Stimulated activated CD8-positive, alpha-beta memory T cell treated with anti-CD3 and anti-CD28 coated beads, Interleukin-4, amount 100 ng/mL, for 24 hours (primary cell): ENCODE measurements at places on chromosomes 16 and 17.

DNA sequence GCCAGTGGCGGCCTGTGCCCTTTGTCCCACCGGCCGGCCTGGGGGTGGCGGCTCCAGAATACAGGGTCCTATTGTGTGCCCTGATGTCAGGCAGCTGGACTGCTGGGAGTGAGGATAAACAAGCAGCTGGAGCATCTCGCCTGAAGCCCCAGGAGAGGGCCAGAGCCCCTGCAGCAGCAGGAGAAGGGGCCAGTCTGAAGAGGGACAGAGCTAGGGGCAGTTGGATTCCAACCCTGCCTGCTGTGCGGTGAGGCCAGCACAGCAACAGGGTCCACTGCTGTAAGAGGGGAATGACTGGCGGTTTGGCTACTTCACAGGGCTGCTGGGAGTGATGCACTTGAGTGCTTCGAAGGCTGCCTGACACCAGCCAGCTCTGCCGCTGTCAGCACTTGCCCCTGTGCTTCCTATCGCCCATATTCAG is 25.0 kb downstream of the RAB11FIP4 start:
- no peak for DNase-seq

DNA sequence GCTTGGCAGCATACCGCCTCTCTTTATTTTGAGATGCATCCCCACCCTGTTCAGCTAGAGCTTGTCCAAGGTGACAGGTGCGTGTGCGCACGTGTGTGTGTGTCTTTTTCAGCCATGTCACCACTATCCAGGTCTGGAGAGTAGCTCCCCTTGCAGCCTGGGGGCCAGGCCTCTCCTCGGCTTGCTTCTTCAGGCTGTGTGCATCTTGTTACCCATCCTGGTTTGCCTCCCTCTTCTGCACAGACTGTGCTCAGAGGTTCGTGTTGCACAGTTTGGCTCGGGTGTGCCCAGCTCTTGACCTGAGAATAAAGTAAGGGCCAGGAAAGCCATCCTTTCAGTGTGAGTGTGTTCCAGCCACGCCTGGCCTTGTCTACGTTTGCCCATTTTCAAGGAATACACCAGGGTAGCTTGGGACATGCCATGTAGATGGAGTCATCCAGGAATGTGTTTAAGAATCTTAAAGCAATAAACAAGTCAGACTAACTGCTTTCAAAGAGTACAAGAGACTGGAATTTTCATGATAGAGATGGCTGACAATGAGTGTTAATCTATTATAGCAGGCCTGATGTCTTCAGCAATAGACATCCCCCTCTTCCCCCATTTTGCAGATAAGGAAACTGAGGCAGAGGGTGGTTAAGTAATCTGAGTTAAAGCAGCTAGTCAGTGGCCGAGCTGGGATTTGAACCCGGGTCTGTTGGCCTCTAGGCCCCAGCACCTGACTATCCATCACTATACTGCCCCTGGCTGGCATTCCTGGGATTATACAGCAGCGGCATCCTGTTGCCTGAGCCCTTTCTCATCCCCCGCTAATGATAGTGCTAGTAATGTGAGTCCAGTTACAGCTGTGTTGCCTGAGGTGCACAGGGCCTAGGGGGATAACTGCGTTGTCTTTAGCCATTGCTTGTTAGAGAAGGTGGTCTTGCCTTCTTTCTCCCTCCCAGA is 77.9 kb downstream of the KSR1 start:
- no peak for DNase-seq

DNA sequence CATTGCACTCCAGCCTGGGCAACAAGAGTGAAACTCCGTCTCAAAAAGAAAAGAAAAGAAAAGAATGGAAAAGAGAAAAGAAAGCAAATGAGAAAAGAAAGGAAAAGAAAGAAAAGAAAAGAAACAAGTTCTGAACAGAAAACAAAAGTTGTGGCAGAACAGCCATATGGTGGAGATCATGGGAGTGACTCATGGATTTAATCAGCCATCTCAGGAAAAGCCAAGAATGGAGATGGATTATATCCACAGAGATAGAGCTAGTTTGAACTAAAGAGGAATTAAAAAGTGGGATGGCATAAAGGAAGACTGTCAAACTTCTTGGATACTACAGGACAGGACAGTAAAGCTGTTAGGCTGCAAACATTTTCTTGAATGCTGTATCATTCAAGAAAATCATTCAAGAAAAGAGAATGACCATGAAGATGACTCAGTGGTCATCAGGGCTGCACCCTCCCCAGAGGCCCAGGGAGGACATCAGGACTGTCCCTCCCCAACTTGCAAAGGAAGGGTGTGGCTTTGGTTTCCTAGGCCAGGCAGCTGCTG is 120.6 kb downstream of the USP22 start:
- no peak for DNase-seq

GRCh38 chr17:81715872-81716673 is 4.0 kb downstream of the SLC25A10 start:
- no peak for DNase-seq

DNA sequence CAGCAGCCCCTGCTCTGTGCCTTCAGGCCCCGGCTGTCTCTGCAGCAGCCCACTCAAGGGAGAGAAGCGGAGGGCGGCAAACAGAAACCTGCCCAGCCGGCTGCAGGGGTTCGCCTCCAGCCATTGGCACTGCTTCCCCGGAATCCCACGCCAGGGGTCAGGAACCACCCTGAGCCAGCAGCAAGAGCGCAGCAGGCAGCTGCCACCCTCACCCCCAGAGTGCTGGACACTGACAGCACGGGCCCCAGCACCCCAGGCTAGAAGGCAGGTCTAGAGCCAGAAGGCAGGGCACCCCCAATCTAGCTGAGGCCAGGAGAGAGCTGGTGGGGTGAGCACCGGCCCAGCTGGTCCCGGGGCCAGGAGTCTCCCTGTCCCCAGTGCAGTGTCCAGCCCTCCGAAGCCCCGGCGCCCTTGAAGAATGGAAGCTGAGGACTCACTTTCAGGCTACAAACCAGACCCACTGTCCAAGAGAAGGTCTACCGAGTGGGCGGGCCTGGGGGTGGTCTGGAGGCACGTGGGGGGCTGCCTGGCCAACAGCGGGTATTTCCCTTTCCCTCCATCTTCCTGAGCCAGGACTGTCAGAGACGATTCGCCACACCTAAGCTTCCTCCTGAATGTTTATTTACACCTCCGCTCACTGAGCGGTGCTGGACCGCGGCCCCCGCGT is 8.4 kb downstream of the UBALD2 start:
- no peak for DNase-seq

GRCh38 chr16:69566981-69567680 is 1.4 kb downstream of the NFAT5 start:
- DNase-seq = no peak

DNA sequence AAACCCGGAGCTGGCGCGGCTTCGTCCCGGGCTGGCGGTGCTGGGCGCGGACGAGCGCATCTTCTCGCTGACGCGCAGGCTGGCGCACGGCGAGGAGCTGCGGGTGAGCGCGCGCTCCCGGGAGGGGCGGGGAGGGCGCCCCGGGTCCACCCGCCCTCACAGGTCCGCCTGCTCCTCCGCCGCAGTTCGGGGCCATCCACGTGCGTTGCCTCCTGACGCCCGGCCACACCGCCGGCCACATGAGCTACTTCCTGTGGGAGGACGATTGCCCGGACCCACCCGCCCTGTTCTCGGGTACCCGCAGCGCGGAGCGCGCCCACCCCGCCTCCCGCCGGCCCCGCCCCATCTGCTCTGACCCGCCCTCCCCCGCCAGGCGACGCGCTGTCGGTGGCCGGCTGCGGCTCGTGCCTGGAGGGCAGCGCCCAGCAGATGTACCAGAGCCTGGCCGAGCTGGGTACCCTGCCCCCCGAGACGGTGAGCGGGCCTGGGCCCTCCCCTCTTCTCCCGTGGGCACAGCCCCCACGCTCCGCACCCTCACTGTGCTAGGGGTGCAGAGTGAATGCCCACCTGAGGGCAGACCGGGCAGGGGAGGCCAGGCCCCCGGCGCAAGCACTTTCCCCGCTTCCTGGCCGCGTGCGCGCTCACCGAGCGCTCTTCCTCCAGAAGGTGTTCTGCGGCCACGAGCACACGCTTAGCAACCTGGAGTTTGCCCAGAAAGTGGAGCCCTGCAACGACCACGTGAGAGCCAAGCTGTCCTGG is 1.4 kb downstream of the HAGHL start:
- DNase-seq = peak; percentile 56

DNA sequence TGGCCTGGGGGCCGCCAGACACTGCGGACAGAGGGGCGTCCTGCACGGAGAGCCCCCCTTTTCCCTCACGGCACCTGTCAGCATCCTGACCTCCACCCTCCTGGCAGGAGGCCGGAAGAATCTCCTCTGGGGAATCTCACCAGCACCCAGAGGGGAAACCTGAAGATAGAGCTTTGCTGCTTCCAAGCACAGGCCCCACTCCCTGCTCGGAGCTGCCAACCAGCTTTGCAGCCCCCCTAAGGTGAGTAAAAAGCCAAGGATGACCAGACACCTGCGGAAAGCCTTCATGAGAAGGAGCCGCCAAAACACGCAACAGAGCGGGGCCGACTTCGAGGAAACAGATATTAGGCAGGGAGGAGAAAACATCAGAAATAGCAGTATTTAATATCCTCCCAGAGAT is 3.4 kb upstream of the RBFOX3 start:
- DNase-seq = no peak

- DNase-seq = no peak
Observed at GRCh38 chr17:10120749-10121148, 77.7 kb downstream of the GAS7 start.

DNA sequence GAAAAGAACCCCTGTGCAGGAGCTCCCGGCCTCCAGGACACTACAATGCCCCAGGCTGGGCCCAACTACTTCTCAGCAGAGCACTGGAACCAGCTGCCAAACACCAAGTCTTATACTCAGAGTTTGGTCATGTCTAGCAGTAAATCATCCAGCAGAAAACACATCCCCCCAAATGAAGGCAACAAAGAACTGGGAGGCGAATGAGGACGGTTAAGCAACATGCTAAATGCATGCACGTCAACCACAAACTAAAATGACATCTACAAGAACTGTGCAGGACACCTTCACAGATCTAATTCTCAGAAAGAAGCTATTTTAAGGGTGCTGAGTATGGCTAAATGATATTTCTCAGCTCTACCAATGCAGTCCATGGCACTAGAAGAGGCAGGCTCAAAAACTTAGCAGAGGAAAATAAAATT is 7.6 kb upstream of the IRX5 start:
- no peak for DNase-seq

GRCh38 chr16:49867796-49868668 is 12.1 kb upstream of the ZNF423 start:
- DNase-seq = no peak

- peak; percentile 75 for DNase-seq
Observed at GRCh38 chr17:50478391-50479381, at the start of gene RSAD1. RSAD1 (plus strand) TSS chr17:50478860; CDS start chr17:50478885, 25 bp downstream.
